ENCODE measurements at places on chromosomes 3 and 15.

DNA sequence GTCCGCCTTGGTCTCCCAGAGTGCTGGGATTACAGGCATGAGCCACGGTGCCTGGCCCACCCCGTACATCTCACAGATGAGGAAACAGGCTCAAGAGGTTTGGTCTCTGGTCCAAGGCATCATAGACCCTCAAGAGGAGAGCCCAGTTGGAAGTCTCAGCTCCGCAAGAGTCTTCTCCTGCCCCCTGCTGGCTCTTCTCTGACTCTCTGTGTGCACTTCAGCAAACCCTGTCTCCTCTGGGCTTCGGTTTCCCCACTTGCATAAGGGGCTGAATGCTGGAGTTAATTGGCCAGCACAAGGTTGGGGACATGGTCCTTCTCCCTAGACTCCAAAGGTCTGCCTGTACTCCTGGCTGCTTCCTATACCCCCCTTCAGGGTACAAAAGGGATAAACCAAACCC lies 3.9 kb downstream of the MST1R start:
- peak; percentile 22 for DNase-seq

- no peak for DNase-seq
These were observed 721 bp downstream of the ADAMTS7 start for GRCh38 chr15:78810362-78811123.

- no peak for DNase-seq
These were observed 3.6 kb downstream of the RTP2 start for GRCh38 chr3:187698499-187699399.

DNA sequence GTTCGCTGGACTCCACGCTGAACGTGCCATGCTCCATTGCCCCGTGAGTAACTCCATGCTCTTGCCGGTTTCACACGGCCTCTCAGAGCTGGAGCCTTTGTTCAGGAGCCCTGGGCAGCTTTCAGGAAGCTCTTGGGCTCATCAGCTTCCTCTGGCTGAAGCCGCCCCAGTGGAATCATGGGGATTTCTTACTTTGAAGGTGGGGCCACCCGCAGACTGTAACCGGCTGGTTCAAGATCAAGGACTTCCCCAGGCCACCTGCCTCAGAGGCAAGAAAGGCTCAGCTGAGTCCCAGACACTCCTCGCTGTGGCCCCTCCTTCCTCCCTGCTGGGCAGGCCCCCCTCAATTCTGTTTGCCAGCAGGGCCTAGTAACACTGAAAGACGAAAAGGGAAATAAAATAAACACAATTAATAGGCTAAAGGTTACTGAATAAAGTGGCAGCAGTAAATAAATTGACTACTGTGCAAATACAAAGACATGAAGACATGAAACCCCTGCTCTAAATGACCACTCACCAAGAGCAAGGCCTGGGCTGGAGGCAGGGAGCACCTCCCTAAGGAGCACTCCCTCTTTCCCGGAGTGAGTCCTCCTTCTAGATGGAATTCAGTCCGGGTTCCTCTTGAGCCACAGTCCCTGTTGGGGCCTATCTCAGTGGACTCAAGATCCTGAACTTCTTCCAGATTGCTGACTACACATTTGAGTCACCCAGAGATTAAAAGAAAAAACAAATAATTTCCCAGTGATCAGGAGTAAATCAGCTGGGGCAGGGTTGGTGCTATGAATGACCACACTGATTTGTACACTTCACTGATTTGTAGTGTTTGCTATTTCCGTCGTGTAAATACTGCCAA lies 51.0 kb downstream of the ZDHHC19 start:
- DNase-seq, result peak; percentile 79

DNA sequence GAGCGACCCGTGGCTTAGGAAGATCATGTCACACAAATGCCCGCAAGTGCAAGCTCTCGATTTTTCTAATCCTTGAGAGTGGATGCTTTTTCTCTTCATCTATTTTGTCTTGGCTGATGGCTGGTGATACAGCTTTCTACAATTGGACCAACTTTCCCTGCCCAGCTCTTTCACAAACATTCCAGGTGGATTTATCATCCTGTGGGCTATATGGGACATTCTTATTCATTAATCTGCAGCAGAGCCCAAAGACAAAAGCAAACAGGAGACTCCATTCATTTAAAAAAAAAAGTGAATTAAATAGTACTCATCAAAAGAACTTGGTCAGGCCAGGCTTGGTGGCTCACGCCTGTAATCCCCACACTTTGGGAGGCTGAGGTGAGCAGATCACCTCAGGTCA lies 14.2 kb upstream of the TSEN2 start:
- no peak for DNase-seq

DNA sequence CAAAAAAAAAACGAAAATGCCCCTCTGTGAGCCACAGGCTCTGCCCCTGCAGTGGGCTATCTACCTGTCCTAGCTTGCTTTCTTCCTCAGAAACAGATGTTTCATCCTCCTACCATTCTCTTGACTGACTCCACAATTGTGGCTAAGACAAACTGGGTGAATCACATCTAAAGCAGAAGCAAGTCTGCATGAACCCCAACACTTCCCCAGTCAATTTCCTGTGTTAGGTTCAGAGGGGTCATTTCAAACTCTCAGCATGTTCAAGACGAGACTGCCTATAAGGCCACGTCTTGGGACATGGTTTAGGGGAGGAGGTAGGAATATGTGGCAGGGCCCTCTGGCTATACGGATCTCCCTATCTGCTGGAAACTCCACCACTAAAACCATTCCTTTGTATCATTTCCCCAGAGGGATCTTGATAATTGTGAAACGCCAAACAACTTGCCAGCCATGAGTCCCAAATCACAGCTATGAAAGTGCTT lies 28.6 kb upstream of the ANKDD1A start:
- DNase-seq, result peak; percentile 59

- DNase-seq, result no peak
These were observed 197.5 kb downstream of the UBE3A start for GRCh38 chr15:25241241-25241801.

DNA sequence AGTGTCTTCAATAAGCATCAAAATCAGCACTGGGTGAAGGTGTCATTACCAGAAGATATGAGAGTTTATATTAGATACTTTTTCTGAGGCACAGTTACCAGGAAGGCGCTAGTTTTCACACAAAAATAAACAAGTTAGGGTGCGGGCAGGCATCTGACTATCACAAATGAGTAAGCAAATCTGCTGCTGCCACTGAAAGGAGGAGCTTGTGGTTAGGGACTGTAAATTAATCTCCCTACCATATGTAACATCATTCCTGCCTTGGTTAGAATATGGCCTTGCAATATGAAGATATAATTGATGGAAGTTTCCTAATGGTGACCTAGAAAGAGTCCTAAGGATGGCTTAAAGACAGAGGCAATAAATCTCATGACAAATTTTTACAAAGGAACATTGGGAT lies 19.5 kb upstream of the EID1 start:
- peak; percentile 17 for DNase-seq

DNA sequence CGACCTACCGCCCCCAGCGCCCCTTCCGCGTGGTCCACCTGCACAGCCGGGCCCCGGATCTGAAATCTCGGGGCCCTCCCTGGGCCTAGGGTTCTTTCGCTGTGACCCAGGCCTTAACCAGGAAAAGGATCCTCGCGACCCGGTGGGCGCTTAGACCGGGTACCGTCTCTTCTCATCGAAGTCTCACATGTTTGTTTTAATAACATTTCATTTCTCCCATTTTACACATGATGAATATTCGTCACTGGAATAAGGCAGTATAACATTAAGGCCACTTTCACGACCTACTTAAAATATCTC lies 277 bp upstream of the DALRD3 start:
- no peak for DNase-seq

DNA sequence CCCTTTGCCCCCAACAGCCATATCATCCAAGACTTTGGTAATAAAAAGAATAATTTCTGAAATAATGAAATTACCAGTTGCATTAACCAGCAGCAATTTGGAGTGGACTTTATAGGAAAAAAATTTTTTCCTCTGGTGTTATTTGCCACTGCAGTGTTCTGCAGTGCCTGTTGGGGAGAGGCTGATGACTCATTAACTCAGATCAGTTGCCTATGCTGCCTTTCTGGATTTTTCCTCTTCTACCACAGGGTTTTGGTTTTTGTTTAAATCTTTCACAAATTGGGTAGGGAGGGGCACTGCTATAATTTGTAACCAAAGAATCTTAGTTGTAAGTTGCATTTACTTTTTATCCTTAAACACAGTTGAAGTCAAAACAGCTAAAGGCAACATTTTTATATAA lies 22.7 kb downstream of the ATP6V1A start:
- DNase-seq, result no peak

DNA sequence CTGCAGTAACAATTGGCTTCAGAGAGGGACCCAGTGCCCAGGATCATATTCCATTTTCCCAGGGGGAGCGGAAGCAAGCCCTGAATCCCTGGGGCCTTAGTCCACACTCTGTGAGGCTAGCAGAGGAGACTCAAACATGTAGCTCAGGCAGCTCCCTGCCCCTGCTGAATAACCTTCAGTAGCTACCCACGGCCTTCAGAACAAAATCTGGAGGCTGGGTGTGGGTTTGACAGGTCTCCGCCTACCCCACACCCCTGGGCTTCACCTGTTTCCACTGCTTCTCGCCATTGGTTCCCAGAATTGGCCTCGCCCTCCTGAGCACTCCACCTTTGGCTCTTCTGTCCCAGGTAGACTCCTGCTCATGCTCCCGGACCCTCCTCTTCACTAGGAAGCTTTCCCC lies 93.6 kb upstream of the ATP2B2 start:
- no peak for DNase-seq

DNA sequence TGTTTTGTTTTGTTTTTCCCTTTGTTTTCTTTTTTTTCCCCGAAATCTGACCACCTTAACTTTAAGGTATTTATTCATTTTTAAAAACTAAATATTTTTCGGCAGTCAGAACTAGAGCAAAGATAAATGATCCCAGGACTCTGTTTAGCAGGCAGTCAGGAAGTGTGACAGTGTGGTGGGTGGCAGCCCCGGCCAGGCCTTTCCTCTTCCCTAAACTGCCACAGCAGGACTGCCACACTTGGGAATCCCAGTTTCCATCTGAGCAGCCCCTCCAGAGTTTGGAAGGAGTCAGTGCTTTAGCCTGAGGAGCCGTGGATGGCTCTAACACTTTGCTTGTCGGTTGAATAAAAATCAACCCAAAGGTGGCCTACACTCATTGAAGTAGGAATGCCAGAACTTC lies 6.9 kb downstream of the CCRL2 start:
- DNase-seq, result no peak

DNA sequence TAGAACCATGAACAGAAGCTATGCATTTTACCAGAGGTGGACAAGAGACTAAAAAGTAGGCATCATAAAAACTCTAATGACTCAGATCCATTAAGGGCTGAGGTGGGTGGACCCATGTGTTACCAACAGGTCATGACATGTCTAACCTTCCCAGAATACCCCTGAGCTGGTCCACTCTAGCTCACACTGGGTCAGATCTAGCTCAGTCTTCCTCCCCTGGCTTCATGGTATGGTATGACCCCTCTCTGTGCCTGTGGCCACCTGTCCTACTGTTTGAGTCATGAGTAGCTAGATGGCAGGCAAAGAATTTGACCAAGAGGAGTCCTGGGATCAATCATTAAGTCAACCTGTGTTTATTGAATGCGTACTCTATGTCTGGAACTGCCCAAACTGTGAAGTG lies 340.4 kb downstream of the EPHB1 start:
- DNase-seq, result no peak

DNA sequence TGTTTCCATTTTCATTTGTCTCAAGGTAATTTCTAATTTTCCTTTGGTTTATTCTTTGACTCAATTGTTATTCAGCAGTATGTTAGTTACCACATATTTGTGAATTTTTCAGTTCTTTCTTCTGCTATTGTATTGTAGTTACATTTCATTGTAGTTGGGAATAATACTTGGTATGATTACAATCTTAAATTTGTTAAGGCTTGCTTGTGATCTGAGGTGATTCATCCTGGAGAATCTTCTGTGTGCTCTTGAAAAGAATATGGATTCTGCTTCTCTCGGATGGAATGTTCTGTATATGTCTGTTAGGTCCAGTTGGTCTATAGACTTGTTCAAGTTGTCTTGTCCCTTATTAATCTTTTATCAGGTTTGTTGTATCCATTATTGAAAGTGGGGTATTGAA lies 63.4 kb upstream of the VEPH1 start:
- no peak for DNase-seq

DNA sequence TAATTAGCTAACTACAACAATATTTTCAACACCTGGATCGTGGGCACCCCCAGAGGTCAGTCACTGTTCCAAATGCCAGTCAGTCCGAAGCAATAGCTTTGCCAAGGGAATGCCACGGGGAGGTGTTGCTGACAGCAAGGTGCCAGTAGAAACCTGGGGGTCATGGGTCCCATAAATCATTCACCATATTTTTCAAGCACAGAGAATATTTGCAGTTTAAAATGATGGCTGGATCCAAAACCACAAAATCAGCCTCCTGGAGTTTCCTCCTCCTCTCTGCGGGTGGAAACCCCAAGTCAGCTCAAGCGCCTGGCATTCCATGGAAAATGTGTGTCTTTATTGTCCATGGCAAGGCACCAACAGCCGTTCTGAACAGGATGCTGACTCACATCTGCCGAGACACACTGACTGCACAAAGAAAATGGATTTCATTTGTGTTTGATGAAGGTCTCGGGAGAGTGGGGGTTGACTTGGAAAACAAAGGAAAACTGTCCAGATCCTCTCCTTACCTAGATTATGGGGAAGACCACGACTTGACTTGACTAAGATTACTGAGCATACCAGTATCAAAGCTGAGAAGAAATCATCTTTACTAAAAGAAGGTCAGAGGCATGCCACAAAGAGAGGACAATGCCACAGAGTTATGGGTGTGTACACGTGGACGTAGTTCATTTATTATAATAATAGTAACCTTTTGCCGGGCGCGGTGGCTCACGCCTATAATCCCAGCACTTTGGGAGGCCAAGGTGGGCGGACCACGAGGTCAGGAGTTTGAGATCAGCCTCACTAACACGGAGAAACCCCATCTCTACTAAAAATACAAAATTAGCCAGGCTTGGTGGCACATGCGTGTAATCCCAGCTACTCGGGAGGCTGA lies 26.4 kb downstream of the ANXA2 start:
- DNase-seq, result no peak

DNA sequence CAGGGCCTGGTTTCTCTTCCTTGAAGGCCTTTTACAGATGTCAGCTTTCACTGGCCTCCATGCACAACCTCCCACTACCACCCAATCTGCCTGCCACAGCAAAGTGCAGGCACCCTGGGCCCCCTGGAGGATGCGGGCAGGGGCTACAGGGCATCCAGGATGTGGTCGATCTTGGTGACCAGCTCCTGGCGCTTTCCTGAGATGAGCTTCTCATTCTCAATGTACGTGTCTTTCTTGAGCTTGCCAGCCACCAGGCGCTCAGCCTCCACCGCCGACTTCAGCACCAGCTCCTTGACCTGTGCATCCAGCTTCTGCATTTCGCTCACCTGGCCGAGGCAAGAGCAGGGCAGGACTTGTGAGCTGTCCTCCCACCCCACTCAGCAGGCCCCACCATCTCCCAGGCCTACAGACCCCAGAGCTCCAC lies 30.3 kb downstream of the RPN1 start:
- peak; percentile 45 for DNase-seq

All from activated naive CD4-positive, alpha-beta T cell treated with anti-CD3 and anti-CD28 coated beads for 36 hours (primary cell).